ENCODE measurements at places on chromosomes 12 and 14. TPM values are rescaled to one million over a fixed set of nuclear protein-coding genes. Genes with fewer than 3 reads are reported as not detected.

MARS1 gene
- 176 TPM for total RNA-seq

KHNYN gene
- total RNA-seq = 53.7 TPM

PLBD1 gene
- 5.5 TPM for total RNA-seq

KRT78 gene
- total RNA-seq = not detected

EMP1 gene
- total RNA-seq = 30.7 TPM

DNA sequence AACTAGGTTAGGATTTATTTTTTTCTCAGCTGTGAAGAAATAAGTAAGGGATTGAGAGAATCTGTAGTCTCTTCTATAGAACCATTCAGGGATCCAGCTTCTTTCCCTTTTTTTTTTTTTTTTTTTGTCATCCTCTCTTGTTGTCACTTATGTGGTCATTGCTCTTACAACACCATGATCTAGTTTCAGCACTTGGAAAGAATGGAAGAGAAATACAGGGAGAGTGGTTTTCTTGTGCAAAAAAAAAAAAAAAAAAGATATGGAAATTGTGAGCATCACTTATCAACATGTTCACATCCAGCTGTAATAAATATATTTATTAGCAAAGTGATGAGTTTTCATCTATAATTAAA is 599.3 kb downstream of the SLC6A15 start:
- DNase-seq = no peak

GRCh38 chr12:51675071-51675803 is 84.2 kb downstream of the SCN8A start:
- no peak for DNase-seq

- DNase-seq = no peak
Observed at GRCh38 chr14:49418789-49419188, 167.4 kb downstream of the RPS29 start.

- no peak for DNase-seq
Observed at GRCh38 chr14:73759183-73759713, 45.1 kb upstream of the PNMA1 start.

DNA sequence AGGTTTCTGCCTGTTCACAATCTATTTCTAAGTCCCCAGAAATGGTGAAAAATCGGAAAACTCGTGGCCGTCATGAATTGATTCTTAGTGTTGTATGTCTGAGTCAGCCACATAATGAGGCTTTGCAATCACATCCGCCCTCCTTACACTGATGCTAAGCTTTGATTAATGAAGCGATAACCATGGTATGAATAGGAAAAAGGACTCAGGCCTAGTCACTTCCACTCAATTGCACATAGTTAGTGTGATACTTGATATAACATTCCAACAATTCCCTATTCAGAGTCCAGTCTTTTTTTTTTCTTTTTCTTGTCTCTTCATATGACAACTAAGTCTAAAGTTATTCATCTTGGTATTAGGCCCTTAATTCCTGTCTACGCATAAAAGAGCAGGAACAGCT is 1231.0 kb downstream of the VRK1 start:
- no peak for DNase-seq

DNA sequence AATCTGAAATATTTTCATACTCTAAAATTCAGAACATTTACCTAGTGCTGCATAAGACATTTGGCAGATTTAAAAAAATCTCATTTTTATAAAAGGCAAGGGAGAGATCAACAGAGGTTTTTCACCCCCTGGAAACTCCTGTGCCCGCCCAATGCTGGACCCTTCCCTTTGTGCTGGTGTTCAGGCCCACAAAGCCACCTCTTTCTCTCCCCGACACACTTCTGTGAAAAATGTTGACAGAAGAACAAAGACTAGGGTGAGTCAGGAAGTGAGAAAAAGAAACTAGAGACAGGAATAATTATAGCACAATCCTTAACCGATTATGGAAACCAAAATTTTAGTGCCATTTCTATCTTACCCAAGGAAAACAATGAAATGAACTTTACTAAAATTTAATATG is 197.7 kb upstream of the STXBP6 start:
- no peak for DNase-seq

GRCh38 chr14:24274101-24274543 is 2.7 kb upstream of the RABGGTA start:
- peak; percentile 11 for DNase-seq

DNA sequence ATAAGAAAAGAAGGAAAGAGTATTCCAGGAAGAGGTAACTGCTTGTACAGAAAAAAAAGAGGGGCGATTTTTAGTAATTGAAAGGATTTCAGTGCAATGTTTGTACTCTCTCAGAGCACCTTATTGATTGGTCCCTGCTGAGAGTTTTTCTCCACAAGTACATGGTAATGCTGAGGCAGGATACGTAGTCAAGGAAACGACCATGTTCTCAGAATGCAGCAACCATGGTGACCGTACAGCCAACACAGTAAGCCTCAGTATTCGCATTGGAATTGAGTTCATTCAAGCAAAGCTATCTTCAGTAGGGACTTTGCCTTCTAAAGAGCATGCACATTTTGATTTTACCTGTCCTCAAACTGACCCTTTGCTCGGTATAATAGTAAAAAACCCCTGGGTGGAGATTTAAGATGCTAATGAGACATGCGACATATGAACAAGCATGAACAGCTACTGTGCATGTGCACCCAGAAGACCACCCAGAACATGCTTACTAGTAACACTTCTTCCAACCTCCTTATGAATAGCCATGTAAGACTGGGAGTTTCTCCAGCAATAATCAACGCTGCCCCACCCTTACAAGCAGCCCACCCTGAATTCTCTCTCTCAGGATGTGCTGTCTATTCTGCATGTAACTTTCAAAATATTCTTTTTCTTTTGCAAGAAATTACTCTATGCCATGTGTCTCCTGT is 6.2 kb upstream of the SLC41A2 start:
- DNase-seq = no peak

GRCh38 chr12:119373666-119374065 is 39.1 kb downstream of the CCDC60 start:
- no peak for DNase-seq

GRCh38 chr14:65352964-65353530 is 59.5 kb upstream of the FUT8 start:
- no peak for DNase-seq

DNA sequence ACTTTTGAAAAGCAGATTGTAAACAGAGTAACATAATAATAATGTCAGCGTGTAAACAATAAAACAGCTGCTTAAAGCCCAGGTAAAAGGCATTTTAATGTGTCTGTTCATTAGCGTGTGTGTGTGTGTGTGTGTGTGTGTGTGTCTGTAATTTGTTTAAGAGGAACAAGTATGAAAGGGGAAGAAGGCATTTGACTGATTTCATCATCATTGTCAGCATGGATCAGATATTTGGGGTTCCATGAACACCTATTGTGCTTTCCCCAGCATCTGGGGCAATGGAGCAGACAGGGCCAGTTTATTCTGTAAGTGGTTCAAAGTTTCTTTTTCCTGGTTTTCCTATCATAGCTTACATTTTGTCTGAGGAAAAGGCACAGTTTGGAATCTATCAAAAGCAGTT is 28.9 kb downstream of the SLC25A21 start:
- DNase-seq = no peak

DNA sequence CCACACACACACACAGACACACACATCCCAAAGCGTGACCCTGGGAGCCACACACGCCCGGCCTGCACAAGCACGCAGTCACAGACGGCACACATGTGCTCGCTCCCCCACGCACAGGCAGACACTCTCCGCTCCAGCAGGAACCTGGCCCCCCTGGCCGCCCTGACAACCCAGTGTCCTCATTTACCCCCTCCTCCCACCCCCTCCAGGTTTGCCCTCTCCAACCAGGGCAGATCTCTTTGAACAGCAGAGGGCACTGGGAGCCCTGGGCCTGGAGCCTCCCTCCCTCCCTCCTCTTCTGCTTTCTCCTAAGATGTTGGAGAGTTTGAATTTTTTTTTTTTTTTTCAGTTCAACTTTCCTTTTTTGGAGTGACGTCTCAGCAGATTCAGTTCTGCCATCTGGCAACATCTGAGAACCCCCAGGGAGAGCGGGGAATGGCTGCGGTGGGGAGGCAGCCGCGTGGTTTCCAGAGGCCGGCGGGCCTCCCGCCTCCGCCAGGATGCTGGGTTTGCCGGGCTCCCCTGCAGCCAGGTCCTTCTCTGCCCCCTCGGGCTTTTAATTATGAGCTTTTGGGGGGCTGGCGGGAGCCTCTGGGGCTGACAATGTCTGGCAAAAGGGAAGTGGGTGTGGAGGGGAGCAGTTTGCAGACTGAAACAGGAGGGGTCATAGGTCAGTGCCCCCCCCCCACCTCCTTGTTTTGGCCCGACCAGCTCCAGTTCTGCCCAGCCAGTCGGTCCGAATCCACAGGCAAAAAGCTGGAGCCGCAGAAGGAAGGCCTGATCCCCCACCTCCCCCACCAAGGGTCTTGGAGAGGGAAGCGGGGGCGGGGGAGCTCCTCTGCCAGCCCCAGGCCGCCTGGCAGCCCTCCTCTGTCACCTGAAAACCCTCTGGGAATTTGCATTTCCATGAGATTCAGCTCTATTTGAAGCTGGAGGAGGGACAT is 1.3 kb upstream of the NCOR2 start:
- DNase-seq = no peak

- no peak for DNase-seq
Observed at GRCh38 chr14:54000341-54000811, 43.8 kb upstream of the BMP4 start.

DNA sequence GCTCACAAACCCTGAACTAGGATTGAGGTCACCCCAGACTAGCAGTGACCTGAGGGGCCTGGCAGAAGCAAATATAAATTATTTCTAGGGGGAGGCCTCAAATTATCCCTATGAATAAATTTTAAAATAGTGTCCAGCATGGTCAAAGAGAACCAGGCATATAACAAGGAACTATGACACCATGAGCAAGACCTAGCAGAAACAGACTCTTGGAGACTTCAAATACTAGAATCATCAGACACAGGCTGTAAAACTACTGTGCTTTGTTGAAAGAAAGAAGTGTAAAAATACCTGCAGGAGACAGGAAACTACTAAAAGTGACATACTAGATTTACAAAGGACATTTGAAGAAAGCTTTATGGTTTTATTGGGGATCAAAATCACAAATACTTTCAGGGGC is 3.2 kb upstream of the BCL7A start:
- DNase-seq = no peak

DNA sequence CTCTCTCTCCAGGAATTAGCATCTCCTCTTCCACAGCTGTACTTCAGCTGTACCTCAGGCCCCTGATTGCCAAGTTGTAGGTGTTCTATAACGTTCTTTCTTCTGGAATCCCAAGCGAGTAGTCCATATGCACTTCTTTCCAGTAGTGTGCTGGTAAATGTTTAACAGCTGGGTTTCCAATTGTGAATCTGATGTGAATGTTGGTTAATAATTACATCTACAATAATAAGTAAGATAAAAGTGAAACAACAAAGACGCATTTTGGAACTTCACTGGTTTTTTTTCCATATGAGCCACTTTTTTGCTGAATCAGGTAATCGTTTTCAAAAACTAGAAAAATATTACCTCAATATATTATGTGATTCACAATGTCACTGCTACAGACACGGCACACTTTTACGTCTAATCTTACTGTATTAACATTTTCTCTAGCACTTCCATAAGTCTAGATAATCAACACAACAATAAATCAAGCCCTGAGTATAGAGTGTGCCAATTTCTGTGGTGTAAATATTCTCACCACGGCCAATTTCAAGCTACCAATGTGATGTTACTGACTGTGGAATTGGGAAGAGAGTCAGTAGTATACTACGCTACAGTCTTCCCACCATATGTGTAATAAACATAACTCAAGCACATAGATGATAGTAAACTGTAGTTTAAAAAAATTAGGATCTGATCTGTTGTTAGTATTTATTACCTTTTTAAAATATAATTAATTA is 113.0 kb downstream of the ZFP36L1 start:
- DNase-seq = no peak

DNA sequence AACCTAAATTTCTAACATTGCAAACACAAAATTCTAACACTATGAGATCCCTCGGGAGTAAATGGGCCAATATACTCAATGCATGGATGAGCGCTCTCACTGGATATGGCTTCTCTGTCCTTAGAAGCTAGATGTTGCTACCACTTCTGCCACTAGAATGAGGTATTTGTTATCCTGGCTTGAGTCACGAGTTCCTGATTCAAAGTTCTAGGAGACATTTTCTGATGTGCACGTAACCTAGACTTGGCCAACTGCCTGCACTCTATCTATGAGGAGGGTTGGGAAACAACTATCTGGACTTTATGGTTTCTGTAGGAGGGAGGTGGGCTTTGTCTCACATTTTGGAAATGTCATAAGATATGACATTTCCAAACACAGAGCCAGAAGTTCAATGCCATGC is 37.6 kb downstream of the FERMT2 start:
- DNase-seq = no peak

GRCh38 chr12:107669946-107670345 is 15.7 kb upstream of the PWP1 start:
- DNase-seq = no peak

DNA sequence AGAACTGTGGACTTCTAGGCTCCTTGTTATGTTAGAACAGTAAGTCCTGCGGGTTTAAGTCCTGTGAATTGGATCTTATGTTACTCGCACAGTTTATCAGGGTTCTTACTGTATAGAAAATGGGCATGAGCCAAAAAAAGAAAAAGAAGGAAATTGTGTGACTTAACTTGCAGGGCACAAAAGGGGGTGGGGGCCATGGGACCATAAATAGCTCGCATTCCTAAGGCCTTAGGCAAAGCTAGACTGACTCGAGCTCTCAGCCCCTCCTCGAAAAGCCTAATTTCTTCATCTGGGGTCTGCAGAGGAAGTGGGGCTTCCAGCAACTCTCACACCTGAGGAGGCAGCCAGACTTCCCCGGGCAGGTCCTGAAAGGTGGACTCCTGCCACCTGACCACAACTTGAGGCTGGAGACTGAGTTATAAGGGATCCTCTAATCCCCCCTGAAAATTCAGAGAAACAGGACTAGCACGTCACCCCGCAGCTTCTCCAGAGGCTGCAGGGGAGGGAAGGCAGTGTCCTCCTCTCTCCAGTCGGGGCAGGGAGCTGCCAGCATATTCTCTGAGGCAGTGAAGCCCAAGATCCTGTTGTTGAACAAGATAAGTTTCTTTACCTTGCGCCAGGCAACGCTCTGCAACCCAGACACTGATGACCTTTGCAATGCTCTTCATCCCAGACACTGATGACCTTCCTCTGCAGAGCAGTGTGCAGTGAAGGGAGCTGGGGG is 280.5 kb downstream of the PCNX1 start:
- no peak for DNase-seq
